ENCODE measurements at places on chromosomes 4 and X.

GRCh38 chr4:25433966-25434827 lies 57.1 kb downstream of the ANAPC4 start:
- DNase-seq, result no peak

GRCh38 chr4:68577590-68577989 lies 1.5 kb upstream of the UGT2B17 start:
- no peak for DNase-seq

- no peak for DNase-seq
Measured at GRCh38 chrX:154404625-154405192, 4.3 kb downstream of the DNASE1L1 start.

DNA sequence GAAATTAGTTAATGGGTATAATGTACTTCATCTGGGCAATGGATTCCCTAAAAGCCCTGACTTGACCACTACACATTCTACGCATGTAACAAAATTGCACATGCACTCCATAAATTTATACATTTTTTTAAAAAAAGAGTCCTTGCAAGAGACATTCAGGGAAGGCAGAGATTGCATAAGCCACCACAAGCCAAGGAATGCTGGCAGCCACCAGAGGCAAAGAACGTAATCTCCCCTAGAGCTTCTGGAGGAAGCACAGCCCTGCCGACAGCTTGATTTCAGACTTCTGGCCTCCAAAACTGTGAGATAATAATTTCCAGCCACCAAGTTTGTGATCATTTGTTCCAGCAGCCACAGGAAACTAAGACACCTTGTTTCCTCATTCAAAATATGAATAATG lies 185.6 kb upstream of the GALNT7 start:
- DNase-seq, result no peak

DNA sequence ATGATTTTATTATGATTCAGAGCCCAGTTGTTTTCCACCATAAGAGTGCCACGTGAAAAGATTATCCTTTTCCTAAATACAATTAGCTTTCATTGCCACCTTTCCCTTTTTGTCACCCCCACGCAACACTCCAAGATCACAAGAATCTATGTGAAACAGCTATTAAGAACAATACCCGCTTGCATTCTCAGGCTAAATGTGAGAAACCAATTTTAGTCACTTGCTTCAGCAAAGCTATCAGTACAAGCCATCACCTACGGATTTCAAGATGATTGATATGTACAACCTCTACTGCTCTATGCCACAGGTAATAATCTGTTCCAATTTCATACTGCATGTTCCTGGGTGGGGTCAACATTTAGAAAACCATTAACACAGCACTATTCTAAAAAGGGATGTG lies 2.5 kb downstream of the ATP11C start:
- no peak for DNase-seq

DNA sequence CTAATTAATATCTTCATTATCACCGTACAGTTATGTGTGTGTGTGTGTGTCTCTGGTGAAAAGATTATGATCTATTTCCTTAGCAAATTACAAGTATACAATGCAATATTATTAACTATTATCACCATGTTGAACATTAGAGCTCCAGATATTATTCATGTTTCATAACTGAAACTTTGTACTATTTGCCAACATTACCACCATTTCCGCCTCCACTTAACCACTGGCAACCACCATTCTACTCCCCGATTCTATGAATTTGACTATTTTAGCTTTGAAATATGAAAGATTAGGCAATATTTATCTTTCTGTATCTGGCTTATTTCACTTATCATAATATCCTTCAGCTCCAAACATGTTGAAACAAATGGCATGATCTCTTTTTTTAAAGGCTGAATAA lies 717.9 kb downstream of the ARAP2 start:
- no peak for DNase-seq

DNA sequence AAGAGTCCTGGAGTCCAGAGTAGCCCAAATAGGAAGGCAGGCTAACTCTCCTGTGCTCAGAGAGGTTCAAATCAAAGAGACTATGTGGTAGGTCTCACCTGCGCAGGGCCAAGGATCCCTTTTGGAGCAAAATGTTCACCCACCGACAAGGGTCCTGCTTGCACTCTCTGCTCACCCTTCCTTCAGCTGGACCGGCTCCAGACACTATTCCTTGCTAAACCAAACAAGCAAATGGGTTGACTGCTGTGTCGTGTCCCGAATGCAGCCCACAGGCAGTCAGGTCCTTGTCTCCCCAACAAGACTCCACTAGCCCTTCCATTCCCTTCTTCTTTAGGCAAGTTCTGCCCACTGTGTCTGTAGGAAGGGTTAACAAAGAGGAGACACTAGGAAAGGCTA lies 760 bp downstream of the TRMT2B start:
- no peak for DNase-seq

DNA sequence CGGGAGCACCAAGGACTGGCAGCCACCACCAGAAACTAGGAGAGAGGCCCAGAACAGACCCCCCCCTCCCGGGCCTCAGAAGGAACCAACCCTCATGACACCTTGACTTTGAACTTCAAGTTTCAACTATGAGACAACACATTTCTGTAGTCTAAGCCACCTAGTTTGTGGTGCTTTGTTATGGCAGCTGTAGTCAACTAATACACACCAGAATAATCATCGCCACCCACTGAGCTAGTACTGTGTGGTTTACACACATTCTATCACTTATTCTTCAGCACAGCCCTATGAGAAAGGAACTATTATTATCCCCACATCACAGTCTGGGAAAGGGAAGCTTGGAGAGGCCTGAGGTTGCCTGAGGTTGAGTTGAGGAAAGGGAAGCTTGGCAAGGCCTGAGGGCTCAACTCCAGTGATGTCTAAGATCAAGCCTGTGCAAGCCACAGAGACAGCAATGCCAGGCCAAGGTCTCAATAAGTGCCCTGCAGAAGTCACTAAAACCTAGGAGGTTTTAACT lies 126.6 kb downstream of the FHDC1 start:
- no peak for DNase-seq

- DNase-seq, result no peak
Measured at GRCh38 chrX:10087391-10087790, 69.4 kb upstream of the CLCN4 start.

- no peak for DNase-seq
Measured at GRCh38 chr4:67926485-67926884, 36.8 kb downstream of the TMPRSS11A start.

DNA sequence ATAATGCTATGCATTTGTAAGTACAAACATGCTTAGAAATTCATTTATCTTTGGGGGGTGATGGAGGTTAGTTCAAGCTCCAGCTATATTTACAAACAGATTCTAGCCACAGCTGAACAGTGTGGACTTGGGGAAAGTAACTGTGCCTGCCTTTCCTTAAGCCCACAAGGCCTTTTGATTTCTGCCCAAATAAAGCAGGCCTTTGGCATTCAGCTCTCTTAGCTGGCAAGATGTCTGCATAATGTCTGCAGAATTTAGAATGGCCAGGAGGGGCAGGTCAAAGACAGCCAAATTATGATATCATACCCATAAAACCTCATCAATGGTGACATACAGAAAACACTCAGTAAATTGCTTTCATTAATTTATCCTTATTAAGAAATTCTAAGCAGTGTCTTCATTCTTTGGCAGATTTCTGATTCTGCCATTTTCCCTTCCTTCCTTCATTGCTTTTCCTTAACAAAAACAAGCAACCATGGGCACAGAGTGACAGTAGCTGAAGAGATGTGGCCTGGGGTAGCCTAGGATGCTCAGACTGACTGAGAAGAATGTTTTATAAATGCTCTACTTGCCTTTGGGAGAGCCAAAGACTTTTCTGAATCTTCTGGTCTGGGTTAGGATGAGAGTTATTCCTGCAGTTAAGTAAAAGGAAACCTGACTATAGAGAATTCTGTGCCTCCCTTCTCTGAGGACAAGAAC lies 538.7 kb upstream of the NR3C2 start:
- no peak for DNase-seq

DNA sequence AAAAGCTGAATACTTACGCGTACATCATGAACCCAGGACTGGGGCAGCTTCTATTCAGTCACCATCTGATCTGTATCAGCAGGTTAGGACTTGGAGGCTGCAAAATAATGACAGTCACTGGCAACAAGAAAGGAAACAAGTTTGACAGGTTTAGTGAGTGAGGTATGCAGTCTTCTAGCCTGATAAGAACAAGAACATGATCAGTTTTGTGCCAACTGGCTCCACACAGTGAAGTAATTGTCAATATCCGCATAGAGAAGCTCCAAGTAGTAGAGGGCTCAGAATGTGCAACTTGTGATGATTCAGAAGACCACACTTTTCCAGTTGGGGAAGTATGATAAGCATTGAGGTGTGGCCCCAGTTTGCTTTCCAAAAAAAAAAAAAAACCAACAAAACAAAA lies at the start of gene TMPRSS11F:
Gene TMPRSS11F (minus strand): TSS at position 77 of the 400 bp plus-strand sequence. CDS start 49 bp downstream, at position 28.
- no peak for DNase-seq

DNA sequence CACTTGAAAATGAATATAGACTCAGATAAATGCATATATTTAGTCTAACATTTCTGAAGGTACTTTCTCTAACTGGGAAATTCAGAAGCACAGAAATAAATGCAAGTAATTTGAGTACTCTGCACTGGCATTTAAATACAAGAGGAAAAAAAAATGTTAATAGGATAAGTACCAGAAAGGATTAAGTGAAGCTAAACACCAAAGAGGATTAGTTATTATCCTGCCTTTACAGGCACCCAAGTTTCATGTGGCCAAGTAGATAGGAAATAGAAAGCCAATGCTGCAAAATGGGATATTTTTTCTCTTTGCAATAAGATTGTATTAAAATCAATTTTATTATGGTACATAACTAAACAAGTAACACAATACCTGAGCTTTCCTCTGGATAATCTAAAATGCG lies 762.5 kb downstream of the PCDH7 start:
- DNase-seq, result no peak

DNA sequence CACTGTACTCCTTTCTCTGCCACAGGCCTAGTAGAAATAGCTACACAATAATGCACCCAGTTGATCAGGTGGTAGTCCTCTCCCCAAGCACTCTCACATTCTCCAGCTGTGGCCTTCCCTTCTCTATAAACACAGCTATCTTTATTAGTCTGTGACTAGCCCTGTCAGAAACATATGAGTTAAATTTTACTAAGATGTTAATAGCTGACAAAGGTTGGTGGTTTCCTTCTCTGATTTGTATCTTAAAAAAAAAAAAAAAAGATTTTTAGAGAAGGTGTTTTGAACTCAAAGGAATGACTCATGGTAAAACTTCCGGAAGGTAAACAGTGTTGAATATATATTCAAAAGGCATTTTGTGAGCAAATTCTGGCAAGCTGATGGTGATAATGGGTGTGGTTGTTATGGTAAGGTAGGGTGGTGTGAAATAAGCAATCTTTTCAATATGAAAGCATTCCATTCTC lies 327.4 kb downstream of the PPP3CA start:
- no peak for DNase-seq

DNA sequence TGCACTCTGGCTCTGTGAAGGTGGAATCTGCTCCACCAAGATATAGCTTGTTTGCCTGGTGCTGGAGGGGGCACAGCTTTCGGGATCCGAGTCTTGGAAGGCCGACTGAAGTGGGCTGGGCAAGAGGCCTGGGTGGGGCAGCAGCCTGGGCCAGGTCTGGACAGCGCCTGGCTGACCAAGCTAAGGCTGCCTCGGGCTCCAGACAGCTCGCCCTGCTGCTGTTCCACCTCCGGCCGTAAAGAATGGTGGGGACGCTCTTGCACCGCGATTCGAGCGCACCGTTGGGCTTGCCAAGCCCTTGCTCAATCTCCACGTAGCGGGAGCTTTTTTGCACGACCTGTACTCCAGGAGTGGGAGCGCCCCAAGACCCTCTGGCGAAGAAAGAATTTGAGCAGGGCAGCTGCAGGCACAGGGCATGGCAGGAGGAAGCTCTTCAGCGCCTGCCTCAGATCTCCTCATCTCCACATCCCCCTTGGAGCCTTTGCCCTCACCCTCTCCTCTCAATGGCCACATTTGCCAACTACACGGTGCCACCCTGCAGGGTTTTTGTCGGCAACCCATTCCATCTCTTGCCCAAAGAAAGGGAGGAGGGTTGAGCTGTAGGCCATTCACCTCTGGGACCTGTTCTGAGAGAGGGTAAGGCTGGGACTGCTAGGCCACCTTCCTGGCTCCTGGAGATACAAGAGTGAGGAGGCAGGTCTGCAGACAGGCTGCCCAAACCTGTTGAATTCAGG lies 18.9 kb downstream of the CNGA2 start:
- DNase-seq, result no peak

- DNase-seq, result no peak
Measured at GRCh38 chr4:107774681-107775080, 50.1 kb upstream of the SGMS2 start.

- no peak for DNase-seq
Measured at GRCh38 chrX:10534611-10535010, 85.8 kb downstream of the MID1 start.

GRCh38 chrX:115284877-115285276 lies 4.6 kb upstream of the LUZP4 start:
- no peak for DNase-seq

DNA sequence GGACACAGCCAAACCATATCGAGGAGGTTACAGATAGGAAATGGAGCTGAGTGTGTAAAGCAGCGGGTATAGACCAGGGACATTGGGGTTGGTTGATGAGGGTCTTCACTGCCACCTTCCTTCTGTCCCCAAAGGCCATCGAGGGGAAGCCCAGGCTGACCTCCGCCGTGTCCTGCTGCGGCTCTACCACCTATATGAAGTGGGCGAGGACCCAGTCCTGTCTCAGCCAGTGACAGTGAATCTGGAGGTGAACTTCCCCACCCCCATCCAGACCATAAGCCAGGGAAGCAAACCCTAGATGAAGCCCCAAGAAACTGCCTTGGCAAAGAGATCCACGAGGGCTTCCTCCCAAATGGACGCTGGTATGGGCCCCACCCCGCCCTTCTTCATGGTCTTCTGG lies 23.2 kb upstream of the MRFAP1 start:
- no peak for DNase-seq

- DNase-seq, result no peak
Measured at GRCh38 chr4:88866862-88867550, 169.4 kb upstream of the NAP1L5 start.

- no peak for DNase-seq
Measured at GRCh38 chrX:45788315-45788714, 587.6 kb upstream of the DIPK2B start.

DNA sequence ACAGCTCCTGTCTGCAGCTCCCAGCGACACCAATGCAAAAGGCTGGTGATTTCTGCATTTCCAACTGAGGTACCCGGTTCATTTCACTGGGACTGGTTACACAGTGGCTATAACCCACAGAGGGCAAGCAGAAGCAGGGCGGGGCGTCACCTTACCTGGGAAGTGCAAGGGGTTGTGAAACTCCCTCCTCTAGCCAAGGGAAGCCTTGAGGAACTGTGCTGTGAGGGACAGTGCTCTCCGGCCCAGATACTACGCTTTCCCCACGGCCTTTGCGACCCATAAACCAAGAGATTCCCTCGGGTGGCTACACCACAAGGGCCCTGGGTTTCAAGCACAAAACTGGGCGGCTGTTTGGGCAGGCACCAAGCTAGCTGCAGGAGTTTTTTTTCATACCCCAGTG lies 218.9 kb downstream of the PPP3CA start:
- DNase-seq, result no peak

DNA sequence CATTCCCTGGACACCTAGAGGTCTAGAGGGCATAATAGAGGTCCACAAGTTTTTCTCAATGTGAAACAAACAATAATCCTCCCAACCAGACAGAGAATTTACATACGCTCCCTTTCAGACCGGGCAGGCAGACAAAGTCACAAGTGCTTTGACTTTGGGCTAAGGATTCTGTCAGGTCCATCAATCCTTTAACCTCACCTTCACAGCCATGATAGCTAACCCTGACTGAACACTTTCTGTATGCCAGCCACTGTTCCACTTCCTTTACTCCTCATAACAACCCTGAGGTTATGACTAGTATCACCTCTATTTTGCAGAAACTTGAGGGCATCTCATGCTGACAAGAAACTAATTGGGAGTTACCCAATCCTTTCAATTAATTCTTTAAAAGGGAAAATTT lies 118.8 kb upstream of the AFF2 start:
- no peak for DNase-seq

GRCh38 chr4:27966664-27967063 lies 1106.0 kb downstream of the STIM2 start:
- DNase-seq, result no peak
